Substantia nigra (tissue), 51 donors: ENCODE measurements at places on chromosomes 7 and 10.

GRCh38 chr10:24674892-24675632 lies 48.6 kb downstream of the ARHGAP21 start:
- no peak for DNase-seq

- no peak for DNase-seq
These were observed 150.2 kb downstream of the REEP3 start for GRCh38 chr10:63671317-63671937.

GRCh38 chr10:71719042-71719441 lies 536 bp downstream of the C10orf105 start:
- DNase-seq = peak; percentile 33

DNA sequence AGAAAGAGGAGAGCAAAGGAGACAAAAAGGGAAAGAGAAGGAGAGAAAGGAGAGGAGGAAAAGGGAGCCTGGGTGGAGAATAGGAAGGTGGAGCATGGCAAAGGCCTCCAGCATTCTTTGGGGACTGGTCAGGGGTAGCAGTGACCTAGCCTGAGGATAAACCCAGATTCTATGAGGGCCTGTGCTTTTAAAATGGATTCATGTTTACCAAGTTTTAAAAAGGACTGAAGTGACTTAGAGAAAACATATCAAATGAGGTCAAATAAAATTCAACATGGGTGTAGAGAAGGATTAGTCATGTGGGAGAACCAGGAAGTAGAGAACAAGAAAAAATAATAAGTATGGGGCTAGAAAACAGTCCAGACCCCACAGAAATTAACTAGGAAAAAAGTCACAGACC lies 20.7 kb downstream of the CREB3L2 start:
- no peak for DNase-seq

- no peak for DNase-seq
These were observed 61.2 kb downstream of the BPGM start for GRCh38 chr7:134707663-134708378.

GRCh38 chr10:19659920-19660655 lies 156.1 kb upstream of the PLXDC2 start:
- DNase-seq = no peak

- no peak for DNase-seq
These were observed 55.6 kb upstream of the PNLIP start for GRCh38 chr10:116490028-116490662.

DNA sequence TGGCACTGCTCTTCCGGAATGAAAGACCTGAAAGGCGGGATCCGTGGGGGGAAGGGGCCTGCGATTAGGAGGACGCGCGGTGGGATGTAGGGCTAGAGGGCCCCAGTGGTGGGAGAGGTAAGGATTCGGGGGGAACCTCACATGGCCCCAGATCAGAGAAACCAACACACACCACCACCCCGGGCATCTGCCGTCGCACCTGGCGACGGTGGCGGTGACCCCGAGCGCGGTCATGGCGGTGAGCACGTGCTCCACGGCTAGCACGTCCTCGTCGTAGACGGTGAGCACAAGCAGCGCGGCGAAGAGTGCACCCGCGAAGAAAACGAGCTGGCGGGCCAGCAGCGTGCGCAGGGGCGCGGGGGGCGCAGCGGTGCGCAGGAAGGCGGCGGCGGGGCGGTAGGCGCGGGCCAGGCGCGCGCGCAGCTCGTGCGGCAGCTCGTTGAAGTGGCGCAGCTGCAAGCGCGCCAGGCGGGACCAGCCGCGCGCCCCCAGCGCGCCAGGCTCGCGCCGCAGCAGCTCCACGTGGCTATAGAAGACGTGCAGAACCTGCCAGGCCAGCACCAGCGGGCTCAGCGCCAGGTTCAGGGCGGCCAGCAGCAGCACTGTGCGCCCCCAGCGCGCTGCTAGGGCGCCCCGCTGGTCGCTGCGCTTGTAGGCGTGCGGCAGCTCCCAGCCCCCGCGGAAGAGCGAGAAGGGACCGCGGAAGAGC lies 5.7 kb downstream of the ATG9B start:
- no peak for DNase-seq

GRCh38 chr7:146375170-146375569 lies 258.6 kb downstream of the CNTNAP2 start:
- no peak for DNase-seq
